Cardiac muscle cell (in vitro differentiated cells and primary cell): ENCODE measurements at places on chromosomes 1 and 21.

DNA sequence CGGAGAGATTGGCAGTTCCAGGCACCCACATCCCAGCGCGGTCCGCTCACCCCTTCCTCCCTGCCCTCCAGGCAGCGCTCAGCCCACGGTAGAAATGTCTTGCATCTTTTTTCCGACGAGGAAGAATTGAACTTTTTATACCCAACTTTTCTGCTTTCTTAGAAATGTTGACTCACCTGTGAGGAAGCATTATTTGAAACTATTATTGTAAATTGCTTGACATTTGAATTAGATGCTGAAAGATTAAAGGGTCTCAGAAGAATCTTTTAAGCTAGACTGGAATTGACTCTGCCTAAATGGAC lies 912 bp upstream of the SIPA1L2 start:
- no peak for DNase-seq

DNA sequence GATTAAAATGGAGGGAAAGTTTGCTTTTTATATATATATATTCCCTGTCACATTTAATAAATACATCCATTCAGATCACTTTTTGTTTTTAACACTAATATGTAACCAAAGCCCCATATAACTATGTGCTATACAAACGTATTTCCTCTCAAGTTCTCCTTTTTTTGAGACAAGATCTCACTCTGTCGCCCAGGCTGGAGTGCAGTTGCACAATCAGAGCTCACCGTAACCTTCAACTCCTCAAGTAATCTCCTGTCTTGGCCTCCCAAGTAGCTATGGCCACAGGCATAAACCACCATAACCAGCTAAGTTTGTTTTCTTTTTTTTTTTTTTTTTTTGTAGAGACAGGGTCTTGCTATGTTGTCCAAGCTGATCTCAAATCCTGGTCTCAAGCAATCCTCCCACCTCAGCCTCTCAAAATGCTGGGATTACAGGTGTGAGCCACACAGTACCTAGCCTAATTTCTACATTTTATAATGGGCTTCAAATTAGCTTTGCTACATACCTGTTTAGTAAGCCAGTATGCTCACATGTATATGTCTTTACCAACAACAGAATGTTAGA lies 120.0 kb downstream of the TGFBR3 start:
- DNase-seq, result no peak

DNA sequence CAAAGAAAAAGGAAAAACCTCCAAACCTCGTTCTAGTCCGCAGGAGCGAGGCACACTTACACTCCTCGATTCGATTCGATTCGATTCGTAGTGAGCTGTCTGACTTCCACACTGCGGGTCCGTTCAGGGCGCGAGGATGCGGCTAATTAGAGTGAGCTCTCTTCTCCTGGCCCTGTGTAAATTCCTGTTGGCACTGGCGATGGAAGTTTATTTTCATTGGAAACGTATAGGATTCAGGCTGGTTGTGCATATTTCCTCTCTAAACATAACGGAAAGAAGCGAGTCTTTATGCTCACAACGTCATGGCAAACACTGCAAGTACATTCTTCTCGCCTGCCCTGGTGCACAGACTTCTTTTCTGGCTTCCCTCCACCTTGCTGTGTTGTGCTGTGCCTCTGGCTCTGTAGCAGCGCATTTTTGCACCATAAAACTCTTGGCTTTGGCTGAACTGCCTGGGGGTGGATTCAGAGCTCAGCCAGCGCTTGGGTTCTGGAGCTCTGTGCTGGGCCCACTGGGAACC lies 2.7 kb downstream of the HUNK start:
- DNase-seq, result no peak

- DNase-seq, result no peak
Measured at GRCh38 chr1:47385020-47385419, 31.1 kb upstream of the FOXE3 start.

DNA sequence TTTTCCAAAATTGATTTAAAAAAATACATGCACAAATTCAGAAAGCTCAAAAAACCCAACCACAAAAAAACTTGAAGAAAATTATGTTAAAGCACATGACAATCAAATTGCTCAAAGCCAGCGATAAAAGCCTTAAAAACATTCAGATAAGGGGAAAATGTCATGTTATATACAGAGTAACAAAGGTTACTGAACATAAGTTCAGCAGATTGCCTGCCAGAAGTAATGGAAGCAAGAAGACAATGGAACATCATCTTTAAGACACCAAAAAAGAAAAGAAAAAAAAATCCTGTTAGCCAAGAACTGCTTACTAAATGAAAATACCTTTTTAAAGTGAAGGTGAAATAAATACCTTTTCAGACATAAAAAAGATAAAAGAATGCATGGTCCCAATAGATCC lies 147.2 kb upstream of the SGIP1 start:
- DNase-seq, result no peak

- no peak for DNase-seq
Measured at GRCh38 chr1:192518700-192519099, 56.9 kb upstream of the RGS1 start.

GRCh38 chr1:162216604-162217003 lies 147.1 kb downstream of the NOS1AP start:
- no peak for DNase-seq

DNA sequence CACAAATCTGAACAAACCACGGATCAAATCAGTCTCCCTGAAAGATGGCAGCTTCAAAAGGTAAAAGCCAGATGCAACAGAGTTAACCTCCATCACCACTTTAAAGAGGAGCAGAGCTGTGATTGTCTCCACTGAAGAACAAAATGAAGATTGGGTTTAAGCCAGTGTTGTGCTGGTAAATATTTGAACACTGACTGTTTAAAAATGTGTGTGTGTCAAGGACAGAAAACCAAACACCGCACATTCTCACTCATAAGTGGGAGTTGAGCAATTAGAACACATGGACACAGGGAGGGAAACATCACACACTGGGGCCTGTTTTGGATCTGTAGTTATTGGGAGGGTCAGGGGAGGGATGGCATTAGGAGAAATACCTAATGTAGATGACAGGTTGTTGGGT lies 83.9 kb downstream of the ST6GALNAC5 start:
- no peak for DNase-seq

- no peak for DNase-seq
Measured at GRCh38 chr1:17097787-17098186, 21.5 kb downstream of the PADI2 start.

DNA sequence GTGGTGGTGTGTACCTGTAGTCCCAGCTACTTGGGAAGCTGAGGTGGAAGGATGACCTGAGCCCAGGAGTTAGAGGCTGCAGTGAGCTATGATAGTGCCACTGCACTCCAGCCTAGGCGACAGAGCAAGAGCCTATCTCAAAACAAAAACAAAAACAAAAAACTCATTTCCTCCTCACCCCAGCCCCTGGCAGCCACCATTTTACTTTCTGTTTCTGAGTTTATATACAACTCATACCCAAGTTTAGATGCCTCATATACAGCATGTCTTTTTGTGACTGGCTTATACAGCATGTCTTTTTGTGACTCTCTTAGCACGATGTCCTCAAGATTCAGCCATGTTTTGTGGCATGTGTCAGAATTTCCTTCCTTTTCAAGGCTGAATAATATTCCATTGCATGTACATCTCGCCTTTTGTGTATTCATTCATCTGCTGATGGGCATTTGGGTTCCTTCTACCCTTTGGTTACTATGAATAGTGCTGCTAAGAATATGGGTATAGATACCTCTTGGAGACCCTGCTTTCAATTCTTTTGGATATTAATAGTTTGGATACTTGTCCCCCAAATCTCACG lies 14.7 kb downstream of the COA7 start:
- no peak for DNase-seq

GRCh38 chr1:205916541-205916940 lies 26.7 kb downstream of the SLC26A9 start:
- no peak for DNase-seq

- DNase-seq, result no peak
Measured at GRCh38 chr1:106613068-106613467, 443.4 kb upstream of the PRMT6 start.

DNA sequence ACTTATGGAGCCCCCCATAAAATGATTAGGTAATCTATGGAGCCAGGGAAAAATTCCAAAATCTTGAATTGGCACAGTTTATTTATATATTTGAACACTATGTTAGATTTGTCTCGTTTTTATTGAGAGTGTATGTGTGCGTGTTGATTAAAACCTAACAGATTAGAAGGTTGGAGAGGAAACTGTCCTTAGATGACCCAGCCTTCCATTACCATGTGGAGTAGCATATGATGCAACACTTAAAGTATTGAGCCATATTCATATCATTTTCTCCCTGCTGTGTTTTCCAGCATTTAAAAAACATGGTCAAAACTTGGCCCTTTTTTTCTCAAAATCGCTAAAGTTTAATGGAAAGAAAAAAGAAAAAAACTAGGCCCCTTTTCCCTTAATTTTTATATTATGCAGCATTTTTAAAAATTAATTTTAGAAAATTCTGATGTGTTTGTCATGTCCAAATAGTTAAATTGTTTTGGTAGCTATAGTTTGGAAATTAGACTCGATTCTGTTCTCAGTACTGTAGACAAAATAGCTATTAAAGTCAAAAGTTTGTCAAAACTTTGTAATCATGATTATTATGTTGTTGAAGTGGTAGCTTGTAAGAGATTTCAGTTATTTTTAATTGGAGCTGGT lies 2.3 kb downstream of the LRRC8D start:
- peak; percentile 86 for DNase-seq

- no peak for DNase-seq
Measured at GRCh38 chr1:1406101-1406820, 832 bp downstream of the MRPL20 start.

GRCh38 chr1:36562181-36562685 lies 79.5 kb upstream of the CSF3R start:
- no peak for DNase-seq

- DNase-seq, result no peak
Measured at GRCh38 chr1:40986956-40987355, 7.5 kb downstream of the CTPS1 start.

- DNase-seq, result no peak
Measured at GRCh38 chr1:14486401-14487201, 111.9 kb upstream of the KAZN start.

DNA sequence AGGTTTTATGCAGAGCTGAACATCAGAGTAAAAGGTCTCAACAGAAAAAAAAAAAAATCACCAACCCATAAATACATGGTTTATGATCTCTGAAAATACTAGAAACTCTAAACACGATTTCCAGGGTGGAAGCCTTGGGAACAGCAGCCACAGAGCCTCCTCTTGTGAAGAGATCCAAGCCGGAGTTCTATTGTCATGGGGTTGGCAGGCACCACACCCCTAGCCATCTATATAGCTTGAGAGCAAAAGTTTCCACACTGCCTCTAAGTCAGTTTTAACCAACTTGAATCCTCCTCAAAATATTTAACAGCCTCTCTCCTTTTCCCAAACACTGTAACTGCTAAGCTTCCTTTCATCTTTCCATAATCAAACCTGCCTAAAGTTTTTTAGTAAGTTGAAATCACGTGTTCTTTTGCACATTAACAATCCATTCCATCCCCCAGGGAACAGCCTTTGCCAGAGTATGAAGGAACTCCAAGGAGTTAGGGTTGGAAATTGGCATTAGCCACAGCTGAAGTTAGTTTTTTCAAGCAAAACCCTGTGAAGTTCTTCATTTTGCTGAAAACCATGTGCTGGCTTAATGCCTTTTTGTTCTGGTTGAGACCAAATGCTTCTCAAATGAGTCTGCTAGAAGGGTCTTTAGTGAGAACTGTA lies 13.8 kb upstream of the SEC16B start:
- no peak for DNase-seq

GRCh38 chr1:56330391-56331026 lies 248.9 kb downstream of the PLPP3 start:
- DNase-seq, result no peak

GRCh38 chr1:119446321-119446720 lies 31.4 kb downstream of the HSD3B2 start:
- DNase-seq, result no peak

DNA sequence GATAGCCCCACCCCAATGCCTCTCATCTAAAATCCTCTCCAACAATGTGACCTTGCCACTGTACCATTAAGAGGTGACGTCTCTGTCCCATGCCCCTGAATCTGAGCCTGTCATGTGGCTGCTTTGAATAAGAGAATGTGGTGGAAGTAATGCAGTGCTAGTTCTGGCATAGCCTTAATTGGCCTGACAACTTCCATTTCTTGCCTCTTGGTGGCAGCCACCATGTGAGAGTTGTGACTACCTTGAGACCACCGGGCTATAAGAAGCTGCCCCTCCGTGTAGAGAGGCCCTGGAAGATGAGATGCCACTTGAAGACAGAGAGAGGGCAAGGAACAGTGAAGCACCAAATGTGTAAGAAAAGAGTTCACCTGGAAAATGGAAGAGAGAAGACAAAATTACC lies 95.4 kb downstream of the POFUT2 start:
- no peak for DNase-seq

- no peak for DNase-seq
Measured at GRCh38 chr1:38693759-38694158, 165.8 kb downstream of the RRAGC start.

DNA sequence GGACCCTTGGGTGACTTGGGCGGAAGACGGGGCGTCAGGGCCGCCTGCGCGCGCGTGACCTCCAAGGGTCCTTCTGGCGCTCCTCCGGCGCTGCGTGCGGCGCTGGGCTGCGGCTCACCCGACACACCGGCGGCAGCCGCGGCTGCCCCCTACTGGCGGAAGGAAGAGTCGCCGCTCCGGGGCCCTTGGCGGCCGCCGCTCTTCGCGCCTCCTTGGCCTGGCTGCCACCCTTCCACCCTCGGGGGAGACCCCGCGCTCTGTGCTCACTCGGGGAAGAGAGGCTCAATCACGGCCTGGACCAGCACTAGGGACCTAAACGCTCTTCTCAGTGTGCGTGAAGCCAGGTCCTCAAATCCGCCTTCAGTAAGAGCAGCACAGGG lies 89.7 kb downstream of the DMRTA2 start:
- DNase-seq, result peak; percentile 78

- no peak for DNase-seq
Measured at GRCh38 chr21:41817877-41818855, 51.3 kb upstream of the RIPK4 start.

DNA sequence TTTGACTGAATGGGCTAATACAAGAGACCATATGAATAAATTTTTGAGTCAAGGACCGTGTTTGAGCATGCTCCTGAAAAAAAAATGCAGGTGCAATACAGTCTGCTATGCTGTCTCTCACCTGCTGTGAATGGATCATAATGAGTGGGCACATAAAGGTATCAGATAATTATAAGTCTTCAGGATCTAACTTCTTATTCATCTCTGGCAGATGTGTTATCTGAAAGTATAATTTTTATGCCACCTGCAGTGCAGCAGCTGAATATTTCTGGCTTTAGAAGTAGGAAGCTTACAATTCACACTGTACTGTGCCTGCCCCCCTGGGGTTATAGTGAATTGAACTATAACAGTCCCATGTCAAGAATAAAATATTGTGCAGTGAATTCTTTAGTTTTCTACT lies 333.3 kb downstream of the MRPL39 start:
- DNase-seq, result no peak

DNA sequence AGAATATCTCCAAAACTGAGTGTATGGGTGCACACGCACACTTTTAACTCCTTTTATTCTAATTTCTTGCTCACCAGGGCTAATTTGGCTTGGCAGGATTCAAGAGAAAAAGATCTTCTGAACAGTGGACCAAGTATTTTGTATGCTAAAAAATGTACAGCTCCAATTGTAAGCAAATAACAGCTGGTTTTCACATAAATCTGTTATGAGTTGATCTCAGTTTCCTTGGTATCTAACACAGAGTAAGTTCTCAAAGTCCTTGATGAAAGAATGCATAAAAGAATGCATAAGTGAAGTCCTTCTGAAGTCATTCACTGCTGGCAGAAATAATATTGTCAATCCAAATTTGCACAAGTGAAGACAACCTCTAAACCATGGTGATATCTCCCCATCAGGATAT lies 213.0 kb downstream of the OMA1 start:
- DNase-seq, result no peak

GRCh38 chr1:183711741-183712361 lies 58.7 kb upstream of the APOBEC4 start:
- DNase-seq, result peak; percentile 63

GRCh38 chr1:38746941-38747600 lies 112.5 kb downstream of the RRAGC start:
- no peak for DNase-seq
